Cardiac septum (tissue), 1 donor: ENCODE measurements at places on chromosomes 4 and X. TPM values are rescaled to one million over a fixed set of nuclear protein-coding genes. Genes with fewer than 3 reads are reported as not detected.

GPR50 gene
- not detected for total RNA-seq

MAGEB17 gene
- 0.30 TPM for total RNA-seq

MAGEC1 gene
- total RNA-seq: not detected

FATE1 gene
- total RNA-seq: 0.67 TPM

STBD1 gene
- total RNA-seq: 37.6 TPM

PNMA5 gene
- not detected for total RNA-seq
